ENCODE measurements at places on chromosomes 7 and 10.

DNA sequence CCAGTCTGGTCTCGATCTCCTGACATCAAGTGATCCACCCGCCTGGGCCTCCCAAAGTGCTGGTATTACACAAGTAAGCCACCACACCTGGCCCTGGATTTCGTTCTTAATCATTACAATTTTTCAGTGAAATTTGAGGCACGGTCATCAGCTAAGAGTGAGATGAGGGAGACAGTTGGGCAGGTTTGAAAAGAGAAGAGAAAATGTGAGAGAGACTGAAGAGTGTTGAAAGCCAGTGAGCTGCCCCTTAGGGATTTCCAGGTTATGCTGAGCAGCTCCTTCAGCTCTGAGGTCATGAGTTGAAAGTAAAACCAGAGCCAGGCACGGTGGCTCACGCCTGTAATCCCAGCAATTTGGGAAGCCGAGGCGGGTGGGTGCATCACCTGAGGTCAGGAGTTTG lies 5.9 kb upstream of the UPF2 start:
- DNase-seq = no peak

DNA sequence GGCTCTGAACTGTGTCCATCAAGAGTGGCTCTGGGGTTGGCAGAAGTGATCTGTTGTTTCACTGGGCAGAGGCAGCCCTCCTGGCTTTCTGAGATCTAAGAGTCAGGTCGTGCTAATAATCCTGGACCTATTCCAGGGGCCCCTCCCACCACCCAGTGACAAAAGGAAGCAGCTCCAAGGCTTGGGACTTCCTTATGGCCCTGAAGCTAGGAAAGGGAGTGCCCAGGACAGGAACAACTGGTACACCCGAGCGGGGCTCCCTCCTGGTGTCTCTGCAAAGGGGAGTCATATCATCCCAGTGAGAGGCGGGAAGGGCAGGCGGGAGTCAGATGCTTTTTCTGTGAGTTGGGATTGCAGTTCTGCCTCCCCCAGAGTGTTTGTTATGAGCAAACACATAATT lies 32.3 kb downstream of the RPS24 start:
- no peak for DNase-seq

GRCh38 chr10:3054851-3055199 lies 12.5 kb upstream of the PFKP start:
- DNase-seq = no peak

- no peak for DNase-seq
Measured at GRCh38 chr10:61989995-61990760, 88.7 kb downstream of the ARID5B start.

DNA sequence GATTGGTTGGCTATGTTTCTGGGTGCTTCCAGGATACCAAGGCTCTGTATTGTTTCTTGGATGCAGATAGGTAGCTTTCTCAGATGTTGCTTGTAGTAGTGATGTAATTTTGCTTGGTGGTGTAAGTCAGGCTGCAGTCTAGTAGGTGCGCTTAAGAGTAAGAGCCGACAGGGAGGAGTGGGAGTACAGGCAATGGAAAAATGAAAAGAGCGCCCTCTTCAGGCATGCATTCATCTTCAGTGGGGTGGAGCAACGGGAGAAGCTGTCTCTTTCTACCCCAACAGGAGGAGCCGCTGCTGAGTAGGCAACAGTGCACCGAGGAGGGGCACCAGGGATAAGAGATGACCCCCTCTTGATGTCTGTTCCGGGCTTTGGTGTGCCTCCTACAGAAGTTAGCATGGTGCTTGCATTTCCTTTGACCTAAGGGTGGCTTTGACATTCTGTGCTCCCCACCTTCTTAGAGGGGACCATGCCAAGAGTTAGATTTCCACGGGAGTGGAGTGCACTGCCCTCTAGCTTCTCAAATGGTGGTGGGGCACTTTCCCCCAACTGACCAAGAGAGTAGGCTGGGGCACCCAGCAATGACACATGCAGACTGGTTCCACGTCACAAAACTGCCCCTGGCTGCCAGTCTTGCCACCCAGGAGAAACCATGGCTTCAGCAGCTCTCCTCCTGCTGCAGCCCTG lies 56.1 kb downstream of the ZNF783 start:
- DNase-seq = no peak

GRCh38 chr10:103838070-103838395 lies 17.3 kb downstream of the SH3PXD2A start:
- DNase-seq = no peak

GRCh38 chr7:74025146-74025545 lies 2.8 kb upstream of the ELN start:
- DNase-seq = no peak

DNA sequence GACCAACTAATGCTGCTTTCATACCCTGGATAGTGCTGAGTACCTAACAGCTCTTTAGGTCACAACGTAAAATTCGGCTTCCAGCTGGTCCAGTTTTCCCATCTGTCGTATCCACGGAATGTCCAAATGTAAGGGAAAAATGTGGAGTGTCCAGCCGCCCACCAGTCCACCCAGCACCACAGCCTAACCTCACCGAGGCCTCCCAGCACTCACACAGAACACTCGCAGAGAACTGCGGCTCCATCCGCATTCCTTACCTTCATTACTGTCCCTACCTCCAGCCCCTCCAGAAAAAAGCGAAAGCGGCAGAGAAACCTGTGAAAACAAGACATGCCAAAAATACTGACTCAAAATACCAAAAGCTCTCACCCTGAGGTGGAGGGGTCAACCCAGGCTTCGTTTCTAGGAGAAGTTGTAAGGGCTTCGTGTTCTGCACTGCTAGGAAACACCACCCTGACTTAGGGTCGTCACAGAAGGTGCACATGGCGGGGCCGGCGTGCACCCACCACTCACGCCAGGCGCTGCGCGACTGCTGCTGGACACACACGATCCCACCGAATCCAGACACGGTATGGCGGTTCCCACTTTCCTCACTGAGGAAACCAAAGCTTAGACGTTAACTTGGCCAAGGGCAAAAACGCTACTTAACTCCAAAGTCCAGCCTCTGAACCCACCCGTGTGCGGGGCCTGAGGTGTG lies 73.9 kb downstream of the AMZ1 start:
- no peak for DNase-seq

GRCh38 chr10:45505311-45505710 lies 131.3 kb downstream of the ALOX5 start:
- no peak for DNase-seq

DNA sequence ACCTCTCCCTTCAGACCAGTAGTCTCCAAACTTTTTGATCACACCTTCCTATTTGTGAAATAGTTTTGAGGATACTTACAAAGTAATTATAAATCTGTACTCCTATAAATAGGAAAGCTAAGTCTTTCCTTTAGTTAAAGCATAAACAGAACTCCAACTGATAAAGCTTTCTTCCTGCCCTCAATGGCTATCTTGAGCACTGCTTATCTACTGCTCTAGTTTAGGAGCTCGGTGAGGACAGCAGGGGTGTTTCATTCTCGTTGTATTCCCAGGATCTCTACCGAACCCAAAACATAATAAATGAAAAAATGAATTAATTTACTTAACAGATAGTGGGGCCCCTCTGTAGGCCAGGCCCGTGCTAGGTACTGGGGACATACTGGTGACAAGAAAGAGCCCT lies 17.7 kb downstream of the SORBS1 start:
- no peak for DNase-seq

DNA sequence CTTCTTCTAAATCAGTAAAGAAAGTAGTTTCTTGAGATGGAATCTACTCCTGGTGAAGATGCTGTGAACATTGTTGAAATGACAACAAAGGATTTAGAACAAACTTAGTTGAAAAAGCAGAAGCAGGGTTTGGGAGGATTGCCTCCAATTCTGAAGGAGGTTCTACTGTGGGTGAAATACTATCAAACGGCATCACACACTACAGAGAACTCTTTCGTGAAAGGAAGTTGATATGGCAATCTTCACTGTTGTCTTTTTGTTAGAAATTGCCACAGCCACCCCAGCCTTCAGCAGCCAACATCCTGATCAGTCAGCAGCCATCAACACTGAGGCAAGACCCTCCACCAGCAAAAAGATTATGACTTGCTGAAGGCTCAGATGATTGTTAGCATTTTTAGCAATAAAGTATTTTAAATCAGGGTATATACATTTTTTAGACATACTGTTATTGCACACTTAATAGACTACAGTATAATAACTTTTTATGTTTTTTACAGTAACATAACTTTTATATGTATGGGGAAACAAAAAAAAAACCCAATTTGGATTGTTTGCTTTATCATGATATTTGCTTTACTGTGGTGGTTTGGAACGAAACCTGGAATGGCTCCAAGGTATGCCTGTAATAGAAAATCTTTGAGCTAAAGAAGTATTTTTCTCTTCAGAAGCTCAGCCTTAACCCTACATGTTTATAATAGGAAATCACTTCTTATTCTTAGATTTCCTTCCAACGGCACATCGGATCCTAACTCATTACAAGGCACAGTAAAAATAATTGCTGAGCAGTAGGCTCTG lies 257.3 kb downstream of the LRMDA start:
- DNase-seq = no peak

DNA sequence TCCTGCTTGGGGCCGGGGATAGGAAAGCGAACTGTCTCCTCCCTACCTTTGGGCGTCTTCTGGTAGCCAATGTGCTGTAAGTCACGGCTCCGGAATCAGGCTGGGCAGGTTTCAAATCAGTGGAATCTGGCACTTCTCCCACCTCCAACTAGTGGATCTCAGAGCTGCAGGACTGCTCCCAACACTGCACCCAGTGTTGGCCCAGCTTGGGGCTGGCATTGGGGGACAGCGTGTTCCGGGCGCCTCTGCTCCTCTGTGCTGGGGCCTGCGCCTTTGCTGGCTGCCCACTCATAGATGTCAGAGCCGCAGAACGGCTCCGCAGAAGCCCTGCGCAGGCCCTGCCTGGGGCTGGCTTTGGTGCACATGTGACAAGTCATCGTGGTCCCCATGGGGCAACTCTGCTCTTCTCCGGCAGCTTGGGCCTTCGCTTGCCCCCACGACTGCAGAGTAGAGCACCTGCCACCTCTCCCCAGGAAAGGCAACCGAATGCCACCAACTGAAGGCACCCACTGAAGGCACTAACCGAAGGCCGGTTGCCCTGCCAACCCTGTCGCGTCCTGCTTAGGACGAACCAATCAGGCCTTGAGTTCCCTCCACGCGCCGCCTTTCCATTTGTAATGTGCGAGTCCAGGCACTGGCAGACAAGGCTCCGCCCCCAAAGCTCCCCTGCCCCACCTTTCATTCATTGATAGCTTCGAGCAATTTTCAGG lies 85.5 kb upstream of the ABI1 start:
- DNase-seq = no peak

- no peak for DNase-seq
Measured at GRCh38 chr10:19500959-19501358, 315.3 kb upstream of the PLXDC2 start.

DNA sequence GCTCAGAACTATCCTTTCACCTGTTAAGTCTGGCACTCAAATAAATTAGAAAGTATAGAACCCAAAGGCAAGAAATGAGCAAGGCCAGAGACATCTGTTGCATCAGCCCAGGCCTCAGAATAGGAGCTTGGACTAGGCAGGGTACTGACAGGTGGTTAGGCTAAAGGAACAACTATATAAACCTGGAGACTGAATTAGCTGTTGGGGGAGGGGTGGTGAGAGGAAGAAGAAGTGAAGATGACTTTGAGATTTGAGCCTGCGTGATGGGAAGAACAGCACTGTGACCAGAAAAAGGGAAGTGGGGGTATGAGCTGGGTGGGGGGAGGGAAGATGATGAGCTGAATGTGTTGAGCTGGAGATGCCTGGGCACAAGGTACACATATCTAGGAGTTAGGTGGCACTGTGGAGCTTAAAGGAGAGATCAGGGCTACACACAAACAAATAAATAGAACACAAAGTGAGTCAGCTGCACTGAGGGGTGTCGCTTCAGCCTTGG lies 244.7 kb downstream of the PTEN start:
- no peak for DNase-seq

GRCh38 chr10:88076027-88076880 lies 212.8 kb downstream of the PTEN start:
- no peak for DNase-seq

- no peak for DNase-seq
Measured at GRCh38 chr7:134448356-134449229, 10.3 kb downstream of the AKR1B1 start.

GRCh38 chr10:98403812-98404504 lies 11.0 kb downstream of the PYROXD2 start:
- no peak for DNase-seq

DNA sequence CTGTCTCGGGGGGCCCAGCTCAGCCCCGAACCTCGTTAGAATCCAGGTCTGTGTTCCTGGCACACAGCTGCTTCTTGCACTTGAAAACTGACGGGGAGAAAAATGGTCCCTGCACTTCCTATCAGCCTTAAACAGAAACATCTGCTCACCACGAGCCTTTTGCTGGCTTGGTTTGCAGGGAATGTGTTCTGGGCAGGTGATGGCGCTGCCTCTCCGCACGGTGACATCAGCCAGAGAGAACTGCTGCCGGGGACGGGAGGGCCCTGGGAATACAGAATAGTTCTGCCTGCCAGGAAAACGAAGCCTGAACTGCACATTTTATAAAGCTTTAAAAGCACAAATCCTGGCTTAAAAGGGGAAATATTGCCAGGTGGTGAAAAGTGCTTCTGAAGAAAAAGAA lies 622.5 kb downstream of the TYW1 start:
- DNase-seq = no peak

- DNase-seq = no peak
Measured at GRCh38 chr10:14639637-14640036, 135.1 kb downstream of the FAM107B start.

DNA sequence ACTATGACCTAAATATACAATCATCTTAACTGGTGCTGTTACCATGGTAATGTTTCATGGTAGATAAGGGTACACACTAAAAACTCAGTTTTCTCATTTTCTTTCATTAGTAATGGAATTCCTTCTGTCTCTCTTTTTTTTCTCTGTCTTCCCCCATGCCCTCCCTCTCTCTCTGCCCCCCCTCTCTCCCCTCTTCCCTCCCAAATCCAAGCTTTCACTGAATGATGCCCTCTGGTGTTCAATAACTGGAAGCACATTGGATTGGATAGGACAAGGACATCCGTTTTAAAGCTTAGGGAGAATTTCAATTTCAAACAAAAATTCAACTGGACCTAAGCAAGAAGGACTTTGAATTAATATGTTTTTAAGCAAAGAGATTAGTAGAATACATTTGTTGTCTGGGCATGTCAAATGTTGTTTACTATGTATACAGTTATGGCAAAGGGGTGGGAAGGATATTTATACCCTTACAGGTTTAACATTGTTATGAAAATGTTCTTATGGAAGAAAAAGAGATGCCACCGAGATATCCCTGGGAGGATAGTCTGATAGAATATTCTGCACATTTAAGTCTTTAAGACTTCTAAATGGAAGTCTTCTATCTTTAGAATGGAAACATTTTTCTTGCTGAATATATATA lies 6.1 kb downstream of the CHRM2 start:
- no peak for DNase-seq

- DNase-seq = no peak
Measured at GRCh38 chr10:28250782-28251181, 52.1 kb downstream of the MPP7 start.

All from stimulated activated CD8-positive, alpha-beta memory T cell treated with anti-CD3 and anti-CD28 coated beads, Interleukin-7, amount 100 ng/mL, for 1 hour (primary cell).